Activated CD4-positive, alpha-beta T cell treated with anti-CD3 and anti-CD28 coated beads for 24 hours (primary cell): ENCODE measurements at places on chromosomes 7 and 10.

DNA sequence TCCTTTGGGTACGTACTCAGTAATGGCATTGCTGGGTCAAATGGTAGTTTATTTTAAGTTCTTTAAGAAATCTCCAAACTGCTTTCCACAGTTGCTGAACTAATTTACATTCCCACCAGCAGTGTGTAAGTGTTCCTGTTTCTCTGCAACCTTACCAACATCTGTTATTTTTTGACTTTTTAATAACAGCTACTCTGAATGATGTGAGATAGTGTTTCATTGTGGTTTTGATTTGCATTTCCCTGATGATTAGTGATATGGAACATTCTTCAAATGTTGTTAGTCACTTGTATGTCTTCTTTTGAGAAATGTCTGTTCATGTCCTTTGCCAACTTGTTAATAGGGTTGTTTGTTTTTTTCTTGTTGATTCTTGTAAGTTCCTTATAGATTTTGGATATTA, 558.9 kb downstream of the SH2D4B start:
- DNase-seq, result no peak

GRCh38 chr10:131743190-131744151, 157.3 kb upstream of the PPP2R2D start:
- DNase-seq, result no peak

DNA sequence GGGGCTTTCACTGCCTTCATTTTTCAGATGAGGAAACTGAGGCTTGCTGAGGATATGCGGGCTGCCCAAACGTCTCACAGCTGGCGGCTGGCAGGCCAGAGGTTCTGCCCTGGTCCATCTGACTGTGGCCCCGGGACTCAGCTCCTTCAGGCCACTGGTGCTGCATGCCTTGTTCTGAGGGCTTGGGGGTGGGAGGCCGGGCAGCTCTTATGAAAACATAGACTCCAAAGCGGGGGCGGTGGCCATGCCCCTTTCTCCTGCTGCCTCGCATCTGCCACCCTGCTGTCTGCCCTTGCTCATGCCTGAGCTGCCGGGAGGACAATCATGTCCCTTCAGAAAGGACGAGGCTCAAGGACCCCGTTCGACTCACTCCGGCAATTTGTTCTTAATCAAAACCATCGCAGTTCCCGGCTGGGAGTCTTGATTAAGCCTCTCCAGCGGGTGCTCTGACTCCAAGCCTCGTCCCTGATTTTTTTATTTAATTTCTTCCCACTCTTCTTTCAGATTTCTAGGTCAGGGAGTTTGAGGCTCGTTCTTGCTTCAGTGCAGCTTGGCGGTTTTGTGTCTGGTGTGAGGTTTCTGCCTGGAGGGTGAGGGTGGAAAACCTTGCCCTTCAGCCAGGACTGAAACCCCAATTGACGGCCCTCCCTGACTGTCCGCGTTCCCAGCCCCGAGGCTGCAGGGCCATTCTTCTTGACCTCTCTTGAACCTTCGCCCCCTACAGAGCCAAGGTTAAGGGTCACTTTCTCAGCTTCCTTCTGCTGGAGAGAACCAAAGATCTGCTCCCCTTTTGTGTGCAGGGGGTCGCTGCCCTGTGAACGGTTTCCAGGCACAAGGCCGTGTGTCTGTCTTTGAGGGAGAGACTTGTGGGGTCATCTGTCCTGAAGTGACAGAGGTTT, 120.8 kb downstream of the DNAJB6 start:
- DNase-seq, result no peak

- no peak for DNase-seq
These were observed 18.6 kb upstream of the TMEM225B start for GRCh38 chr7:99579281-99579955.

DNA sequence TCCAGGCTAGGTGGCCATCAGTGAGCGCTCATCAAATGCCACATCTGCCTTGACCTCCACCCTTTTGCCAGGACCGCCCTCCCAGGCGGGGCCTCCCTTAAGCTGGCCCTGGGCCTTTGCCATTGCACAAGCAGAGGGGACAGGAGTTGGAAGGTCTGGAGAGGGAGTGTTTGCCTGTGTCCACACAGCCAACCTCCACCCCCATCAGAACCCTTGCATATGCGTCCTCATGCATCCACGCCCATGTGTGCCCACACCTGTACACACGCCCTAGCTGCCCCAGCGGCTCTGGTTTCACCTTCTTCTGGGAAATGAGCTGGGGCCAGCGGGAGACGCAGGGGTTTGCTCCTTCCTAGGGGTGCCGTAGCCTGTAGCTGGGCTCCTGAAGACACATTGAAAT, 64.0 kb downstream of the NEURL1 start:
- DNase-seq, result no peak

DNA sequence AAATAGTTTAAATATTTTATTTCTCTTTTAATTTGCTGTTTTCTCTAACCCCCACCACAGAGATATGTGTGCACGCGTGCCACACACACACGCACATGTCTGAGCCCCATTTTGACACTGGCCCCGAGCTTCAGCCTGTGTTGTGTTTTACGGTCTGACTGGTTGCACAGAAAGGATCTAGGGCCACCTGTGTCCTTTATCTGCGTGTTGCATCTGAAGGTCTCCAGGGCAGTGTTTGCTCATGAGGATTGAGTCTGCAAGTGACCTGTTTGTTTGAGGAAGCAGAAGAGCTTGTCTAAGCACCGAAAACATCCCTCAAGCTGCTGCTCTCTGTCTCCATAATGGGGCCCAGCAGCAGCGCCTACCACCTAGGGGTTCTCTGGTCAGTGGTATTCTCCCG, 266.4 kb upstream of the LYZL1 start:
- no peak for DNase-seq

- no peak for DNase-seq
These were observed 215.6 kb downstream of the ADARB2 start for GRCh38 chr10:1521741-1522140.

DNA sequence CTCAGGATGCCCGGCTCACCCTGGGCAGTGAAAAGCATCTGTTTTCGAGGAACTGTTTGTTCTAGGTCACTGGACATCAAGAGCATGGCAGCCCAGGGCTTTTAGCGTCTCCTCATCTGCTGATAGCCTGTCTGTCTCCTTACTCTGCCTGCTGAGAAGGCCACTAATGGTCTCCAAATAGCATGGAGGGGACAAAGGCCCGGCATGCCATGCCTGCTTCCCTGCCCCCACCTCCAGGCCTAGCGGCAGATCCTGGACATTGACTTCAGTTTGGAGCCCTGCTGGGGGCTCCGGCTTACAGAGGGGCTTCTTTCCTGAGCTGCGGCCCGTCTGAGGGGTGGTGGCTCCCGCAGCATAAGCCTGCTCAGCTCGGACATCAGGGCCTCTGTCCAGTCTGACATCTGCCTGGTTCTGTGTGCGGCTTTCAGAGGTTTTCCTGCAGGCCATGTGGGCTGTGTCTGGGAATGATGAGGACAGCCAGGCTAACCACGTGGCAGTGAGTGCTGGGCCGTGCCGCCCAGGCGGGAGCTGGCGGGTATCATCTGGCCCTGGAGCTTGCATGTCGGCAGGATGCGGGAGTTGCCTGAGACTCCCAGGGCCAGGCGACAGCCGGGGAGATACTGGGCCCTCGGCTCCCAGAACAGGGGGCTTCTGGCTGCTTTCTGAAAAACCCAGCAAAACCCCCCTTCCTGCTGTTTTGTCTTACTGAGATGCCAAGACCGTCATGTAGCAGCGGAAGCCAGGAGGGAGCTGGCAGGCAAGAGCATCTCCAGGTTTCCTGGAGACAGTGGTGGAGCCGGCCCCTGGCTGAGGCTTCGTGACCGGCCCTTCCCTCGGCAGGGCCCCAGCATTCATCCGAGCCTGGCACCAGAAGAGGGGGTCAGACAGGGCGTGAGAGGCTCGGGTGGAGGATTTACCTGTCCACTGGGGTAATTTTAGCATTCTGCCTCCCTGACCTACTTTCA, 9.2 kb downstream of the PFKFB3 start:
- DNase-seq, result no peak

- DNase-seq, result no peak
These were observed 277.6 kb upstream of the IGFBP3 start for GRCh38 chr7:46198701-46199100.
